ENCODE measurements at places on chromosomes 4 and X. TPM values are rescaled to one million over a fixed set of nuclear protein-coding genes. Genes with fewer than 3 reads are reported as not detected.

- DNase-seq: peak; percentile 83
Measured at GRCh38 chrX:155027509-155028066, 944 bp downstream of the FUNDC2 start.

The ADH1A gene
- total RNA-seq: not detected

The ZNF732 gene
- total RNA-seq: 0.11 TPM

DNA sequence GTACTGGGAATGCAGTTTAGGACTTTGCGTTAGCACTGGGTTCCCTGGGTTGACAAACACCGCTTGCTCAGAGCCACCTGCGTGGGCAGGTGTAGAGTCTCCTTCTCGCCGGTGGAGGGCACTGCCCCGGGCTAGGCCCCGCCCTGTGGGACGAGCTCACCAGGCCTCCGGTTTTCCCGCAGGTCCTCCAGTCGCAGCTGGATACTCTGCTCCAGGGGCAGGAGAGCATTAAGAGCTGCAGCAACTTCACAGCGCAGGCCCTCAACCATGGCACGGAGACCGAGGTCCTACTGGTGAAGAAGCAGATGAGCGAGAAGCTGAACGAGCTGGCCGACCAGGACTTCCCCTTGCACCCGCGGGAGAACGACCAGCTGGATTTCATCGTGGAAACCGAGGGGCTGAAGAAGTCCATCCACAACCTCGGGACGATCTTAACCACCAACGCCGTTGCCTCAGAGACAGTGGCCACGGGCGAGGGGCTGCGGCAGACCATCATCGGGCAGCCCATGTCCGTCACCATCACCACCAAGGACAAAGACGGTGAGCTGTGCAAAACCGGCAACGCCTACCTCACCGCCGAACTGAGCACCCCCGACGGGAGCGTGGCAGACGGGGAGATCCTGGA is 49.2 kb upstream of the MND1 start:
- DNase-seq: no peak

GRCh38 chr4:175385797-175386196 is 426.3 kb downstream of the GPM6A start:
- peak; percentile 12 for DNase-seq

DNA sequence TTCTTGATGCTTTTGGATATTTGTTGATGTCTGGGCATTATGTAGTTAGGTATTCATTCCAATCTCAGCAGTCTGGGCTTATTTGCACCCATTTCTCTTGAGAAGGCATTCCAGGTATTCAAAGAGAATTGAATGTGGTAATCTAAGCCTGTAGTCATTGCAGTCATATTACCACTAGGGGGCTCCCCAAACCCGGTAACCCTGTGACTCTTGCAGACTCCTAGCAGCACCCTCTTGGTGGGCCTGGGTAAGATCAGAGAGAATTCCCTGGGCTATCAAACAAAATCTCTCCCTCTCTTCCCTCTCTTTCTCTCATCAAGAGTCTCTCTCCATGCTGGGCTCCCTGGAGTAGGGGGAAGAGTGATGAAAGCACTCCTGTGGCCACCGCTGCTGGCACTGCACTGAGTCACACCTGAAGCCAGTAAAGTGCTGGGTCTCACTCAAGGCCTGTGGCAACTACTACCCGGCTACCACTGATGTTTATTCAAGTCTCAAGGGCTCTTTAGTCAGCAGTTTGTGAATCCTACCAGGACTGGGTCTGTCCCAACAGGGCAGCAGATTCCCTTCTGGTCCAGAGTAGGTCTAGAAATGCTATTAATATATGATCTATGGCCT is 187.7 kb upstream of the NUDT10 start:
- peak; percentile 37 for DNase-seq

- no peak for DNase-seq
Measured at GRCh38 chr4:20337261-20337664, 85.6 kb downstream of the SLIT2 start.

- DNase-seq: no peak
Measured at GRCh38 chr4:172141025-172141424, 327.8 kb downstream of the GALNTL6 start.

DNA sequence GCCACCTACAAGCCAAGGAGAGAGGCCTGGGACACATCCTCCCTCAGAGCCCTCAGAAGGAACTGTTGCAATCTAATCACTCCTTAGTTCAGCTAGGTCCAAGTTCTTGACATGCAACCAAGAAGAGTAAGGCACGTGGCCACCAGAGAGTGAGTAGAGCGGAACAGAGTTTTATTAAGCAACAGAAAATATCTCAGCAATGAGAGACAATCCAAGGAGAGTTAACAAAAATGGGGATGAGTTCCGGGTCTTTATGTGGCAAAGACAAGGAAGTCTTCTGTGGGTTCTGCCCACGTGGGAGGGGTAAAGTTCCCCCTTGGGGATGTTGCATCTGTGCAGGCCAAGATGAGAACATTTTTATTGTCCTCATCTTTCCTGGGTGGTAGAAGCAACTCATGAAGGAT is 38.5 kb upstream of the PROM1 start:
- DNase-seq: no peak

DNA sequence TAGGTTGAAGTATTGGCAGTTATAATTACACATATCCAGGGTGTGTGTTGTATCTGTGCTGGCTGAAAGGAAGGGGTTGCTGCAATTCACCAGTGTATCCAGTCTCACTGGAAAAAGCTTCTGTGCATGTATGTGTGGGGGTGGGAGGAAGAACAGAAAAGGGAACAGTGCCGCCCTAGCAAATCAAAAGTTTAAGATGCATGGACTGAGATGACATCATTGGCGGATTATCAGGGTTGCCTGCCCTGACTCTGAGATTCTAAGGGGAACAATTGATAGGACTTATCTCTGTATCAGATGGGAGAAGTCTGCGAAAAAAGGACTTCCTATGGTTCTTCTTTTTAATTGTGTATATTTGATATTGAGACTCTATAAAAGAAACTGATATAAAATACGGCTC is 3.5 kb downstream of the SLC25A43 start:
- no peak for DNase-seq

DNA sequence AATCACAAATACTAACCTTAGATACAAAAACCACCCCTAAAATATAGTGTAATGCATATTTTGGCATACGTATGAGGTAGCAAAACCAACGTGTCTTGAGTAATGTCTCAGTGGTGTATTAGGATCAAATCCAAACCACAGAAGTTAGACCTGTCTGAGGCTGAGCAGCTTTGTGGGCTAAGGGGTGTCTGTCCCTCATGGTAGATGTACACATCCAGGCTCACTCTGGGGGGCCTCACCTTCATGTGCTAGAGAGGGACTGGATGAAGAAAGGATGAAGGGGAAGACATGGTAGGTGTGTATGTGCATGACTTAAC is 188.0 kb upstream of the TBC1D9 start:
- DNase-seq: peak; percentile 67
